ENCODE measurements at places on chromosomes 5 and 9. TPM values are rescaled to one million over a fixed set of nuclear protein-coding genes. Genes with fewer than 3 reads are reported as not detected.

Gene IER5L
- 8.1 TPM for polyA plus RNA-seq

Gene PCA3
- polyA plus RNA-seq, result 0.26 TPM

Gene NMUR2
- 0.13 TPM for polyA plus RNA-seq

Gene ATG12
- polyA plus RNA-seq, result 47.2 TPM

Gene VCAN
- polyA plus RNA-seq, result 351 TPM

Gene FOXD4L4
- not detected for polyA plus RNA-seq

Gene CERCAM
- polyA plus RNA-seq, result 31.2 TPM

Gene KLF9
- polyA plus RNA-seq, result 7.0 TPM

Gene NPR3
- polyA plus RNA-seq, result 12.7 TPM

Gene RANBP6
- 38.5 TPM for polyA plus RNA-seq

Gene GPR151
- not detected for polyA plus RNA-seq

Gene PCDHGA7
- 2.2 TPM for polyA plus RNA-seq

Gene NDUFB6
- 75.0 TPM for polyA plus RNA-seq

Gene CCL21
- polyA plus RNA-seq, result 16.5 TPM

Gene BTNL3
- 0.43 TPM for polyA plus RNA-seq

Gene SPATA31D4
- not detected for polyA plus RNA-seq

Gene SLC6A19
- polyA plus RNA-seq, result 77.6 TPM

Gene GRIN1
- not detected for polyA plus RNA-seq

Gene DOCK2
- polyA plus RNA-seq, result 3.4 TPM

Gene WDR41
- polyA plus RNA-seq, result 57.3 TPM

Gene IQGAP2
- 95.7 TPM for polyA plus RNA-seq

Gene CDKN2B-AS1
- polyA plus RNA-seq, result not detected

Gene KIAA0825
- 4.2 TPM for polyA plus RNA-seq

Gene TIMD4
- 0.36 TPM for polyA plus RNA-seq

Gene POU5F2
- 0.01 TPM for polyA plus RNA-seq

GRCh38 chr9:89793551-89793950 lies 188.7 kb downstream of the GADD45G start:
- DNase-seq, result no peak

- no peak for DNase-seq
Observed at GRCh38 chr5:172849606-172850453, 15.8 kb downstream of the ERGIC1 start.

GRCh38 chr5:84304599-84304998 lies 80.1 kb downstream of the EDIL3 start:
- no peak for DNase-seq

GRCh38 chr5:56053363-56053762 lies 58.6 kb upstream of the IL6ST start:
- no peak for DNase-seq

DNA sequence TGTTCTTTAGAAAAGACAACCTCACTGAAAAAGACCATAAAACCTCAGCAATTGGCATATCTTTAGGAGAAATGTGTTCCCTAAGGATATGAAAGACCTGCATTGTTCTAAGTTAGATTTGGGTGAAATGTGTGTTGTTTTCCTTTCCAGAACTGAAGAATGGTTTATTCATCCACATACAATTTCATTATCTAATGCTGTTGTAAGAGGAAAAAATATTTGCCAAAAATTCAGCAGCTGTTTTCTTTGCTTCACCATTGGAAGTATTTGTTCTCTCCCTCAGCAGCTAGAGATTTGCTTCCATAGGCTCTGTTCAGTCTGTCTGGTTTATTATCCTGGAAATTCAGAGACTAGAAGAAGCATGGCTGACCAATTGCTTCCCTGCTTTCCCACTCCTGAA lies 150.9 kb downstream of the ISOC1 start:
- DNase-seq, result no peak

GRCh38 chr9:94796687-94797086 lies 70.2 kb downstream of the AOPEP start:
- no peak for DNase-seq

GRCh38 chr9:19026375-19026774 lies 6.6 kb downstream of the SAXO1 start:
- no peak for DNase-seq

DNA sequence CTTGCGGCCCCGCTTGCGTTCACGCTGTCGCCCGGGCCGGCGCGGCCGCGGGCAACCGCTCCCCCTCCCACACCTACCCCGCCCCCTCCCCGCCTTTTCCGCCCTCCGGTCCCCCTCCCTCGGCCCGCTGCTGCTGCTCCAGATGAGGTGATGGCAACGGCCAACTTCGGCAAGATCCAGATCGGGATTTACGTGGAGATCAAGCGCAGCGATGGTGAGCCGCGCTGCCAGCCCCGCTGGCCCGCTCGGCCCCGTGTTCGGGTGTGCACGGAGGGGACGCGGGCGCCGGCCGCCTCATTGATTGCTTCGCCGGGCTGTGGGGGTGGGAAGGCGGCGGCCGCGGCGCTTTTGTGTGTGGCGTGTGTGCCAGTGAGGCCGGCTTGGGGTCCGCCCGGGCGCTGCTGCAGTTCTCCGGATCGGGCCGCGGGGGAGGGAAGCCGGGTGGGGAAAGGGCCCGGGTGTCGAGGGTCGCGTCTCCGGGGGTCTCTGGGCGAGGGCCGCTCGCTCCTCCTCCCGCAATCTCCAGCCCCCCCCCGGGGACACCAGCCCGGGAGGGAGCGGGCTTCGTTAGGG lies 403 bp downstream of the KIF2A start:
- DNase-seq, result no peak

- no peak for DNase-seq
Observed at GRCh38 chr9:18269561-18269960, 204.4 kb upstream of the ADAMTSL1 start.

GRCh38 chr5:172859966-172860365 lies 25.9 kb downstream of the ERGIC1 start:
- DNase-seq, result no peak

- DNase-seq, result no peak
Observed at GRCh38 chr5:77907786-77908185, 131.6 kb upstream of the TBCA start.

- no peak for DNase-seq
Observed at GRCh38 chr5:21613971-21614488, 1239.1 kb downstream of the CDH12 start.

DNA sequence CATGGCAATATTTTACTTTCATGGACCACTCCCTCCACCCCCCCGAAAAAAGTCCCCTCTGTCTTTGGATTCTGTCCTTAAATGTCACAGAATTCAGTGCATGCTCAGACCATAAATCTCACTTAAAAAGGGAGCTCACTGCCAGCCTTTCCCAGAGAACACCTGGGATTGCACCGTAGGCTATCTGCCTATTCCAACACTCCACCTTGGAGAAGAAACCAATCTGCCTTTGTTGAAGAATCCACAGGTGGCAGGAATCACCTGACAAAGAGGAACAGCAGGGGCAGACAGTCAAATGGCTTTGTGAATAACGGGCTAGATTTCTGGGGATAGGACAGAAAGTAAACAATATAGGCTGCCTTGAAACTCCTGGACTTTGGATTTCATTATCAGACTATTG lies 306.7 kb upstream of the BRINP1 start:
- no peak for DNase-seq

- no peak for DNase-seq
Observed at GRCh38 chr5:62299101-62299500, 6.9 kb upstream of the KIF2A start.

GRCh38 chr5:102971676-102972293 lies 148.2 kb downstream of the GIN1 start:
- peak; percentile 12 for DNase-seq

GRCh38 chr5:66851306-66851705 lies 255.1 kb downstream of the MAST4 start:
- DNase-seq, result no peak

DNA sequence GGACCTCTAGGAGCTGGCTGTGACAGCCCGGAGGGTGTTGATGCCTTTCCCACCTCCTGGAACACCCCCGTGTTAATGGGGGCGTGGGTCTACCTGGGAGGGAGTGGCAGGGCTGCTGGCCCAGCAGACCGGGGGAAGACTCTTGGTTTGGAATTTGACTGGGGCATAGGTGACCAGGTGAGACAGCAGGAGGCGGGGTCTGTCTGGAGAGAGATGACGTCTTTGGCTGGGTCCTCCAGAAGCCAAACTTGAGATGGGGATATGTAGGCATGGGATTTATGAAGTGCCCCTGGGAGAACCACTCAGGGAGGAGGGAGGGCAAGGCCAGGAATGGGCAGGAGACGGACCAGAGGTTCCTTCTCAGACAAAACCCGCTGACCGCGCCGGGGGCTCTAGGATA lies 42.6 kb downstream of the NEK6 start:
- no peak for DNase-seq

GRCh38 chr5:61254969-61255555 lies 77.0 kb upstream of the ZSWIM6 start:
- no peak for DNase-seq

- DNase-seq, result no peak
Observed at GRCh38 chr5:123134653-123135181, 45.7 kb downstream of the PRDM6 start.

- DNase-seq, result peak; percentile 63
Observed at GRCh38 chr5:168987543-168988300, 313.2 kb downstream of the SLIT3 start.

DNA sequence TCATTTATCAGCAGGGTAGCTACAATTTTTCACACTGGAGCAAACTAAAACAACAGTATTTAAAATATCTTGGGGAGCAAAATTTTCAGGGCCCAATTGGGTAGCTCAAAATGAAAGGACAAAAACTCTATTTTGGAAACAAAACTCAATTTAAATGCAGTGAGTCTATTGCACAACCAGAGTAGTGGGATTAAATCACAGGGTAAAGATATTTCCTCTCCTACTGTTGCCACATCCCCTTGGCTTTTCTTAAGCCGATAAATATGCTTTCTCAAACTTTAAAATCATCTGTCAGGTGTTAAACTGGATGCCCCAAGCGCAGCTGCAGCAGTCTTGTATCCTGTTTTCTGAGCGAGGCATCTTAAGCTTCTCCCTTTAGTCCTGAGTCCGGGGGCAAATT lies 1474.3 kb upstream of the CDH9 start:
- DNase-seq, result no peak

- DNase-seq, result no peak
Observed at GRCh38 chr5:135729321-135729786, 105.1 kb upstream of the SLC25A48 start.

GRCh38 chr9:136808075-136808805 lies 492 bp downstream of the RABL6 start:
- DNase-seq, result no peak

GRCh38 chr5:1129711-1130055 lies 17.8 kb upstream of the SLC12A7 start:
- DNase-seq, result no peak

- DNase-seq, result no peak
Observed at GRCh38 chr5:54956922-54957321, 28.5 kb downstream of the ESM1 start.

GRCh38 chr5:160266752-160267345 lies 37.5 kb downstream of the FABP6 start:
- no peak for DNase-seq

DNA sequence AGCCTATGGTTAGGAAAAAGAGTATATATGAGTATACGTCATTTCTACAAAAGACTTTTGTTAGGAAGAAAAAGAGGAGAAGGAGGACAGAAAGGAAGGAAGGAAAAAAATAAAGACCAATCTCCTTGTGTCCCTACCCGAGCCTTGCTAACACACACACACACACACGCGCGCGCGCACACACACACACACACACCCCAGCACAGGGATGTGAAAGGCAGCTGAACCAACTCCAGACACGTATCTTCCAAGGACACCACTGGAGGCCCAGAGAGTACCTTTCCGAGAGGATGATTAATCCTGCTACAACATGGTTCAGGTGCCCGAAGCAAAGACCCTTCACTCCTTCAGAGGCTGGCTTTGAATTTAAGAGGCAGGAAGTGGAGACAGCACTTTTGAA lies 56.9 kb upstream of the GALNT10 start:
- no peak for DNase-seq

GRCh38 chr9:126551812-126552211 lies 61.9 kb upstream of the LMX1B start:
- no peak for DNase-seq

GRCh38 chr5:172910828-172911627 lies 48.2 kb upstream of the RPL26L1 start:
- no peak for DNase-seq

GRCh38 chr9:105883847-105884246 lies 189.5 kb downstream of the TMEM38B start:
- DNase-seq, result no peak

GRCh38 chr5:95883185-95884016 lies 60.9 kb upstream of the GLRX start:
- DNase-seq, result no peak

- DNase-seq, result no peak
Observed at GRCh38 chr5:172443441-172444109, 10.8 kb downstream of the SH3PXD2B start.

- DNase-seq, result no peak
Observed at GRCh38 chr9:110189559-110190320, 18.2 kb downstream of the C9orf152 start.

Measured in right renal cortex interstitium (tissue), 3 donors.